ENCODE measurements at places on chromosomes 6 and 20. TPM values are rescaled to one million over a fixed set of nuclear protein-coding genes. Genes with fewer than 3 reads are reported as not detected.

RIOK1 gene
- 21.4 TPM for total RNA-seq

SLC17A1 gene
- not detected for total RNA-seq

CCM2L gene
- total RNA-seq: 2.2 TPM

PRICKLE4 gene
- total RNA-seq: 0.49 TPM

GPR6 gene
- total RNA-seq: 0.74 TPM

NCOA5 gene
- 21.6 TPM for total RNA-seq

C6orf15 gene
- not detected for total RNA-seq

ECT2L gene
- 0.98 TPM for total RNA-seq

CST3 gene
- 87.5 TPM for total RNA-seq

PRND gene
- total RNA-seq: 0.25 TPM

ANKRD66 gene
- 0.25 TPM for total RNA-seq

DNMT3B gene
- total RNA-seq: 6.1 TPM

WFDC2 gene
- total RNA-seq: 3.7 TPM

RRAGD gene
- 60.2 TPM for total RNA-seq

HUS1B gene
- 0.74 TPM for total RNA-seq

INSM1 gene
- 13.3 TPM for total RNA-seq

CAPN11 gene
- total RNA-seq: 0.25 TPM

TPX2 gene
- 6.6 TPM for total RNA-seq

CAGE1 gene
- total RNA-seq: not detected

ID4 gene
- total RNA-seq: 76.7 TPM

FKBP1C gene
- total RNA-seq: not detected

TCF21 gene
- total RNA-seq: not detected

SPACA1 gene
- total RNA-seq: not detected

RFX6 gene
- total RNA-seq: not detected

ARID1B gene
- 77.7 TPM for total RNA-seq

SOBP gene
- 58.0 TPM for total RNA-seq

RTN4IP1 gene
- total RNA-seq: 6.9 TPM

BMP5 gene
- total RNA-seq: 2.7 TPM

SLCO4A1 gene
- total RNA-seq: 1.7 TPM

HLA-F gene
- total RNA-seq: 1.5 TPM

PCMTD2 gene
- total RNA-seq: 110 TPM
